ENCODE measurements at places on chromosomes 5 and 9.
A peak's percentile ranks its signal among the peaks of the same experiment; 100 is the strongest.

DNA sequence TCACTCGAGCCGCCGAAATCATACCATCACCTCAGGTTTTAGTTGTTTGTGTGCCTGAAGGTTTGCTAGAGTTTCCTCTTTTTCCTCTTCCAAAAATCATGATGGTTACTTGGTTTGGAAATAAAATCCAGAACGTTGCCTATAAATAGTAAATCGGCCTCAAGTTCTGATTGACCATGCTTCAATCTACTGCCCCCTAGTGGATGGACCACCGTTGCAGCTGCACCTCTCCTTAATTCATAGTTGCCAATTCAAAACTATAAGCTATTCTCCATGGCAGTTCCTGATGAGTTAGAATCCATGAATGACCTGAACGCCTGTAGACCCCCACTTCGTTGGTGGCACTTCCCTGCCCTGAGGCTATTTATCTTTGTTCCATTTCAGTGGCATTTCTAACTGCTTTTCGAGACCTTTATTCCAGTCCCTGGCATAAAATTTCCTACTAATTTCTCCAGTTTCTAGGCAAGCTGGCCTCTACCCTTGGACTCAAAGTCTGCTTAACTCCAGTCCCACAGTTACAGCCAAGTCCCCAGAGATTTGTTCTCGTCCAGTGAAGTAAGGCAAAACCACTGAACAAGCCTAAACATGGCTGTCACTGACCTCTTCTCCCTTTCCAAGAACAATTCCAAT is 422.6 kb downstream of the EFNA5 start:
- DNase-seq: no peak

GRCh38 chr5:89292487-89292886 is 409.5 kb upstream of the MEF2C start:
- DNase-seq: no peak

- DNase-seq: no peak
These were observed 34.6 kb upstream of the WDR38 start for GRCh38 chr9:124818431-124819281.

DNA sequence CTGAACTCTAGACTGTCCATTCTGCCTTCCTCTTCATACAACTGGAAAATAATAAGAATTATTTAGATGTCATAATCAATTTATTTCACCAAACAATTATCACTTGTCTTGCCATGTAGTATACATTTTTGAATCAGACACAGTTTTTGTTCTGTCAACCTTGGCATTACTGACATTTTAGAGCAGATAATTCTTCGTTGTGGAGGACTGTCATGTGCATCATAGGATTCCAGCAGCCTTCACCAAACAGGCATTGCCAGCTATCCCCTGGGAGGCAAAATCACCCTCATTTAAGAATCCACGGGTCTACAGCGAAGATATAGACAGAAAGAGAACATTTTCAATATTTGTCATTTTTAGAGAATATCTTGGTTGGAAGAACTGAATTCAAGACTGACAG is 293.9 kb downstream of the KDM4C start:
- DNase-seq: no peak

DNA sequence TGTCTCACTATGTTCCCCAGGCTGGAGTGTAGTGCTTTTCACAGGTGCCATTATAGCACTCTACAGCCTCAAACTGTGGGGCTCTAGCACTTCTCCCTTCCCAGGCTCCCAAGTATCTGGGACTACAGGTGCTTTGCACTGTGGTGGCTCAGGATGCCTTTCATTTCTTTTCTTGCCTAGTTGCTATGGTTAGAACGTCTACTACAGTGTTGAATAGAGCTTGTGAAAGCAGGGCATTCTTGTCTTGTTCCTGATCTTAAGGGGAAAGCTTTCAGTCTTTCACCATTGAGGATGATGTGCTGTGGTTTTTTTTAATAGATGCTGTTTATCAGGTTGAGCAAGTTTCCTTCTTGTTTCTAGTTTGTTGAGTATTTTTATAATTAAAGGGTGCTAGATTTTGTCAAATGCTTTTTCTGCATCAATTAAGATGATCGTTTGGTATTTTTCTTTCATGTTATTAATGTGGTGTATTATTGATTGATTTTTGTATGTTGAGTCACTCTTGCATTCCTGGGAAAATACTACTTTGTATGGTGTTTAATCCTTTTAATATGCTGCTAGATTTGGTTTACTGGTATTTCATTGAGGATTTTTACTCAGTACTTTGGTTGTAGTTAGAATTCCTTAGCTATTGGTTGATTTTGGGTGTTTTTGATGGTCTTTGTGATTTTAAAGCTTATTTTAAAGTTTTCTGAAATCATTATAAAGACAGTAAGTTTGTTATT is 35.6 kb downstream of the GPBP1 start:
- DNase-seq: no peak

DNA sequence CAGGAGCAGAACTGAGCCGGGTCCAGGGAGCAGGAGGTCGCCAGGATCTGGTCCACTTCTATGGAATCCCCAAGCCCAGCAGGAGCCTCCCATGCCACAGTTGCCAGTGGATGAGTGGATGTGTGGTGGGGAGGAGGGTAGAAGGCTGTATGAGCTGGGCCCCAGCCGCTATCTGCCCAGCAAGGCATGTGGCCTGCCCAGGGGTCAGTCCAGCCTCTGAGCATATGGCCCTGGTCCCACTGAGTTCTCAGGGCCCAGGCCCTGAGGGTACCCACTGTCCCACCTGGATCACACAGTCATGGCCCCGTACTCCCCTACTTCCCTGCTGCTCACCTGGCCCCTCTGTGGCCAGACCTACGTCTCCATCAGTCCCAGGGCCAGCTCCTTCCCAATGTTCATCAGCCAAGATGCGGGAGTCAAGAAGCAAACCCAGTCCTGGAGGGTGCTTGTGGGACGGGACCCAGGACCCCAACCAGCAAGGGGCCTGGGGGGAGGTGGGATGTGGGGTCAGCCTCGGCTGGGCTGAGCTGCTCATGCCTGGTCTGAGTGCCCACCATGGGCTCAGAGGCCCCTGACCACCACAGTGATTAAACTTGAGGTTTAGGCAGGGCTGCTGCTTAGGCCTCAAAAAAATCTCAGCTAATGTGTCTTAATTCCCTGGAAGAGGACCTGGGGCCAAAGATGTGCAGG is 152.7 kb downstream of the COL23A1 start:
- no peak for DNase-seq

DNA sequence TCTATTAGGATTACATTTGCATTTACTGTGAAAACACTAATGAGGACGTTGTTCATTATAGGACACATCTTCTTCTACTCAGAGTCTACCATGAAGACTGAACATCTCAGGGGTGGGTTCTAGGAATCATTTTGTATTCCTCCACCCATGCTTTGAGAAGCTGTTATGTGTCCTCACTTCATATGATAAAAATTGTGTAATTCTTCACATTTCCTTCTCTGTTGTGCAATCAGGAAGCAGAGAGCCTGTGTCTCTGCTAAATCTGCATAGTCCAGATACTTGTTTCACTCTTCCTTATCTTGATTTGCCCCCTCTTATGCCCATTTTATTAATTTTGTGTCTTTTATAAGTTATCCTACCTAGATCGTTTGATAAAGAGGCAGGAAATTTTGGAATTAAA is 97.8 kb upstream of the IQGAP2 start:
- no peak for DNase-seq

- DNase-seq: no peak
These were observed 79.2 kb downstream of the C9orf152 start for GRCh38 chr9:110128664-110129329.

- DNase-seq: no peak
These were observed 599 bp downstream of the LYRM7 start for GRCh38 chr5:131171276-131171810.

GRCh38 chr5:89302102-89302891 is 419.3 kb upstream of the MEF2C start:
- DNase-seq: no peak

DNA sequence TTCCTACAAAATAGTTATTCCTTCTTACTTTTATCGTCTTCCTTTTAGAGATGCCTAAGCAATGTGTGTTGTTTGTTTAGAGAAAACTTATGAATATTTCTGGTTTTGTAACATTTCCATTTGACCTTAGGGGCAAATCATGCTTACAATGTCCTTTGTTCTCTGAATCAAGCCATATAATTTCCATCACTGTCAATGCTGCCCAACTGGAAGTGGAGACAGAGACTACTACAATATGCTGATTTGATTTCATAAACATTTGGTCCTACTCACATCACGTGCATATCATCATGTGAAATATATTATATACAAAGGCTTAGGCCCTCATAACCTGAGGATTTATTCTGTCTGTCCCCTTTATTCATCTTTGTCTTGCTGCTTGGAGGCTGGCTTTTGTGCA is 183.2 kb upstream of the CD180 start:
- no peak for DNase-seq

DNA sequence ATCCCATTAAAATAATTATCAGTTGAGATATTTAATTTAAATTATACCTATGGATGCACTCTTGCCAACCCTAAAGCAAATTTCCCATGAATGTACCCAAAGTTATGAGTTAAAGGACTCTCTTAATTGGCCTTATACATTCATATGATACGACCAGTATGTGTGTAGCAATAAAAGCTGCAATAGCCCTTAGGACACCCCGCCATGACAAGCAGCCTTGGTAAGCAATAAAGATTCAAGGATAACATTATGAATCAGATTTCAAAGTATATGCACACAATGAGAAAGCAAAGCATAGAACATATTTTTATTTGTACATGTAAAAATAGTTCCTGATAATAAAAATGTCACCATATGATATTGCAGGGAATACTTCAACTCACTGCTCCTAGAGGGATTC is 1699.3 kb upstream of the CDH9 start:
- no peak for DNase-seq

- no peak for DNase-seq
These were observed 3.3 kb downstream of the RNF183 start for GRCh38 chr9:113299800-113300292.

DNA sequence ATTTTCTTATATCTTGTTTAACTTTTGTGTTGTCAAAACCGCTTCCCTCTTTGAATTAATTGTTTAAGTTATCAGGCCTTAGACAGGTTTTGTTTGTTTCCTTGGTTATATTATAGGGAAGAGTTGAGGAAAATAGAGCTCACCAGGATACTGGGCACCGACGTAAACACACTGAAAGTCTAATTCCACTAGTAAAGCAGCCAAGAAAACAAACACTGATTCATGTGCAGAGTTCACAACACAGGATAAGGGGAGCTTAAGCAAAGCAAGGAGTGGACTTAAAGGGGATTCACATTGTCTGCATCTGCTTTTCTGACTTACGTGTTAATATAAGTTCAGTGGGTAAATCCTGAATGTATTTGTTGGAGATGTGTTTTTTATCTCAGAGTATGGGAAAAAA is 139.0 kb upstream of the CDH6 start:
- DNase-seq: no peak

GRCh38 chr9:105038051-105038450 is 110.1 kb upstream of the ABCA1 start:
- no peak for DNase-seq

- no peak for DNase-seq
These were observed 95.6 kb downstream of the ESM1 start for GRCh38 chr5:54889826-54890225.

DNA sequence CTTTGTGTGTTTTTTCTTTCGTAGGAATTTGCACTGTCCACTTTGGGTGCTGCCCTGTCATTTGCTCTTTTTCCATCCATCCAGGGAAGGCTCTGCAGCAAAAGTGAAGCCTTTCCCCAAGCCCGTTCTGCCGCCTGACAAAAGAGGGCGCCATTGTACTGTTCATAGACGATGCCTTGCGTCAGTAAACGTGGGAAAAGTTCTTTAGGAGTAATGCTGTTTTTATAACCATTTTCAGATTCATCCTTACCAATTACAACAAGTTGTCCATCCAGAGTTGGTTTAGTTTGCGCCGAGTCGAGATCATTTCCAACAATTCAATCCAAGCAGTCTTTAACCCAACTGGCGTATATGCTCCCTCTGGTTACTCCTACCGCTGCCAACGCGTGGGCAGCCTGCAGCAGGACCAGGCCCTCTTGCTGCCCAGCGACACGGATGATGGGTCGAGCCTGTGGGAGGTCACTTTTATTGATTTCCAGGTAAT is 34.3 kb upstream of the RPS23 start:
- no peak for DNase-seq

- DNase-seq: no peak
These were observed 21.0 kb downstream of the GLRX start for GRCh38 chr5:95801532-95801931.

DNA sequence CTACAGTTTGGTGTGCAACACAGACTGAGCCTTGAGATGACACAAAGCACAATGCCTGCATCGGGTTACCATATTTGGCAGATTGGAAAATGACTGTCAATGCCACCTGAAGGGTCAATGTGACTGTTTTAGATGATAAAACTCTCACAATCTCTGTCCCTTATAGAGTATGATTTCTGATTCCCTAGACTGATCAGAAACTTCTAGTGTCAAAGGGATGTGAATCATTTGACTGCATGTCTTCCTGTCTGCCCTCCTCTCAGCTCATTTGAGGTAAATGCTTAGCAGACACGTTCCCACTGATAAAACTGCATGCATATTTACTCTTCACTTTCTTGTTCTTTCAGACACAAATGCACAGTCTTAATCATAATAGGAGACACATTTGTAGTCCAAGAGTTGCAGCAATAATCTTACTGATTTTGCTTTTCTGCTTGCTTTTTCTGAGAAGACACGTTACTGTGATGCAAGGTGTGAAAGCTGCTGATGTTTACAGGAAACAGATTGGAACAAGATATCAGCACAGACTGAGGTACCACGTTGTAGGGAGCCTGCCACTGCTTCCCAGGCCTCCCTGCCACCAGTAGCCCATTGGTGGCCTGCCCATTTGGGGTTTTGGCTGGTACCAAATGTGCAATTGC is 77.8 kb downstream of the GCNT4 start:
- DNase-seq: no peak

- DNase-seq: peak; percentile 72
These were observed 487 bp upstream of the EBF1 start for GRCh38 chr5:159100025-159100781.

Measured in activated naive CD4-positive, alpha-beta T cell (primary cell).